ENCODE measurements at places on chromosomes 5 and 9.

- no peak for DNase-seq
Observed at GRCh38 chr9:108684288-108685025, 171.3 kb downstream of the ACTL7B start.

- peak; percentile 59 for DNase-seq
Observed at GRCh38 chr5:58582019-58582802, 664 bp upstream of the RAB3C start.

- no peak for DNase-seq
Observed at GRCh38 chr5:55387865-55388264, 80.1 kb downstream of the MTREX start.

DNA sequence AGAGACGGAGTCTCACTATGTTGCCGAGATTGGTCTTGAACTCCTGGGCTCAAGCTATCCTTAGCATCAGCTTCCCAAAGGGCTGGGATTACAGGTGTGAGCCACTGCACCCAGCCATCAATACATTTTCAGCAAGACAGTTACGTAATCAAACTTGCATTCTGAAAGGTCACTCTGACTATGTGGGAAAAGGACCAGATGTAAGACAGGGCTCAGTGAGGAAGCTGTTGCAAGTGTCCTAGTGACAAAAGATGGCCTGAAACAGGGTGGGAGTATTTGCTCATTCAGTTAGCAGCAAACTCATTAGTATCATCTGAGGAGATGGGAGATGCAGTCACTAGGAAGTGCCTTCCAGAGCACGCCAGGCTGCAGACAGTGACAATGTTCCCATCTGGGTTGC, 16.9 kb downstream of the MED27 start:
- DNase-seq, result no peak

GRCh38 chr5:135236908-135237747, 161.9 kb downstream of the MACROH2A1 start:
- DNase-seq, result no peak

GRCh38 chr9:77751341-77752091, 103.4 kb upstream of the GNA14 start:
- peak; percentile 32 for DNase-seq

GRCh38 chr5:10655972-10656830, 92.3 kb downstream of the ANKRD33B start:
- no peak for DNase-seq

Data from nephron progenitor cell (in vitro differentiated cells).